Cardiac atrium fibroblast (primary cell): ENCODE measurements at places on chromosomes 5 and 9. TPM values are rescaled to one million over a fixed set of nuclear protein-coding genes. Genes with fewer than 3 reads are reported as not detected.

Gene FOXI1
- total RNA-seq = not detected in 2 replicates

Gene CKMT2
- total RNA-seq = 0.72 TPM in 1 of 2 replicates, not detected in the other

Gene ICE1
- 11.4 and 16.0 TPM in 2 replicates for total RNA-seq

Gene RABL6
- 68.2 and 77.4 TPM in 2 replicates for total RNA-seq

Gene IPO11
- total RNA-seq = 12.3 and 14.9 TPM in 2 replicates

Gene GMCL2
- total RNA-seq = not detected in 2 replicates

Gene GRM6
- not detected in 2 replicates for total RNA-seq

Gene GRIN1
- total RNA-seq = not detected in 2 replicates

Gene CAVIN4
- total RNA-seq = 0.18 TPM in 1 of 2 replicates, not detected in the other

Gene MOB3B
- total RNA-seq = 0.16 and 0.18 TPM in 2 replicates

Gene NUTM2G
- total RNA-seq = not detected in 2 replicates

Gene NMUR2
- total RNA-seq = not detected in 2 replicates

Gene FGF1
- 1.8 and 37.7 TPM in 2 replicates for total RNA-seq

Gene PLAC8L1
- not detected in 2 replicates for total RNA-seq

Gene SPOCK1
- 123 and 128 TPM in 2 replicates for total RNA-seq

Gene IL17B
- total RNA-seq = not detected in 2 replicates

Gene PDE8B
- total RNA-seq = 0.65 TPM in 1 of 2 replicates, not detected in the other

Gene DBH
- total RNA-seq = not detected in 2 replicates

Gene ZNG1C
- total RNA-seq = 8.8 and 10.9 TPM in 2 replicates

Gene ANXA1
- 440 and 441 TPM in 2 replicates for total RNA-seq

Gene SV2C
- not detected in 2 replicates for total RNA-seq

Gene SLC36A2
- not detected in 2 replicates for total RNA-seq

Gene CCL28
- total RNA-seq = 2.9 and 5.2 TPM in 2 replicates

Gene TBC1D9B
- 83.0 and 88.1 TPM in 2 replicates for total RNA-seq

Gene SHOC1
- not detected in 2 replicates for total RNA-seq

Gene HOMER1
- total RNA-seq = 6.0 and 6.6 TPM in 2 replicates

Gene LCN9
- not detected in 2 replicates for total RNA-seq

Gene IL5
- total RNA-seq = not detected in 2 replicates

Gene CDH9
- not detected in 2 replicates for total RNA-seq

Gene PCDHA6
- not detected in 2 replicates for total RNA-seq

Gene ANGPTL2
- 52.0 and 71.5 TPM in 2 replicates for total RNA-seq

Gene CCDC192
- total RNA-seq = not detected in 2 replicates

Gene SLC25A51
- 17.9 and 27.4 TPM in 2 replicates for total RNA-seq

Gene SPINK6
- total RNA-seq = not detected in 2 replicates

Gene SLC34A3
- total RNA-seq = not detected in 2 replicates

Gene IL4
- total RNA-seq = not detected in 2 replicates

Gene TAF11L5
- not detected in 2 replicates for total RNA-seq

Gene TBCA
- 140 and 146 TPM in 2 replicates for total RNA-seq

Gene ZNF608
- total RNA-seq = 10.3 and 12.2 TPM in 2 replicates
